WTC11 (cell line): ENCODE measurements at places on chromosomes 6 and 20.

DNA sequence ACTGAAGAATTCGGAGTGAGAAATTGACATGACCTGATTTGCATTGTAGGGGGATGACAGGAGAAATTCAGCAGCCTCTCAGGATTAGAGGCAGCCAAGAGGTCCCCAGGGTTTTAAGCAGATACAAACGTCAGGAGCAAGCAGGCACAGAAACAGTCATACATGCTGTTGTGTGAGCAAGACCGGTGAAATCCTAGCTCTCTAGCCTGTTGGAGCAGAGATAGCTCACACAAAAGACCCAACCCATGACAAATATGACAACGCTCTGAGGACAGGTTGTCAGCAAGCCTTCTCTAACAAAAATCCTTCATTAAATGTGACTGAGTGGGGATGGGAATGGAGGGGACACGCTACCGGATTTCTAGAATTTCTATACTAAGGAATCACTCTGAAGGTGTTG, 23.0 kb upstream of the AKAP12 start:
- DNase-seq = no peak

- DNase-seq = no peak
These were observed 51.3 kb downstream of the PHF20 start for GRCh38 chr20:35823147-35823546.

DNA sequence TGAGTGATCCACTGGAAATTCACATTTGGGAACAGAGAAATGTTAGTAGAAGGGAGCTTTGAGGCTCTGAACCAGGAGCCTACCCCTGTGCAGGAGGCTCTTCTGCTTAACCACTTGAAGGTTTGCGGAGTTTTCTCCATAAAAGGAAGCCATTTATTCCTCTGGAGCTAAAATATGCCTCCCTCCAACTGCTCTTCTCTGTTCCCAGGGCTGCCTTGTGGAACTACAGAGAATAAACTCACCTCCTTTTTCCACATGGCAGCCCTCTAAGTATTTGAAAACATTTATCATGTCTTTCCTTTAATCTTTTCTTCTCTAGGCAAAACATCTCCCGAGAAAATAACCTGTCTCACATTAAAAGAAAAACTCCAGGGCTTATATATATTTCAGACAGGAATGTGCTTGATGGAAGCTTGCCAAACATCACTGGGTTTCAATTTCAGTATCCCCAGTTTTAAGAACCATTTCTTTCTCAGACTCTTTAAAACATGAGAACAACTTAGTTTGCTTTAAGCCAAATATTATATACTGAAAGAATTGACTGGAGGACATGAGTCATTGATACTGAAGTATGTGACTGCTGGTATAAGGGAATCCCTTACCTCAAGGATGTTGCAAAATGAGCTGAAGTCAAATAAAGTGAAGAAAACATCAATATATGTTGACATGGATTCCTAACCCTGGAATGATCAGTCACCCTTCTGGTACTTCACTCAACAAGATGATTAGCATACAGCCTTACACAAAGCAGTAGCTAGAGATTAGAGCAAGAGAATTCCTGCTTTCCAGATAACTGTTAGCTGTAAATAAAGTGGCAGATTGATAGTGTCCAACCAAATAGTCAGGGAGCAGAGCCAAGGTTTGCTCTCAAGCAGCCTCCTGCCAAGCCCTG, 74.0 kb downstream of the ZBTB2 start:
- no peak for DNase-seq

- DNase-seq = no peak
These were observed 1.6 kb downstream of the PSMA7 start for GRCh38 chr20:62141397-62142251.
